ENCODE measurements at places on chromosomes 1 and 21.

DNA sequence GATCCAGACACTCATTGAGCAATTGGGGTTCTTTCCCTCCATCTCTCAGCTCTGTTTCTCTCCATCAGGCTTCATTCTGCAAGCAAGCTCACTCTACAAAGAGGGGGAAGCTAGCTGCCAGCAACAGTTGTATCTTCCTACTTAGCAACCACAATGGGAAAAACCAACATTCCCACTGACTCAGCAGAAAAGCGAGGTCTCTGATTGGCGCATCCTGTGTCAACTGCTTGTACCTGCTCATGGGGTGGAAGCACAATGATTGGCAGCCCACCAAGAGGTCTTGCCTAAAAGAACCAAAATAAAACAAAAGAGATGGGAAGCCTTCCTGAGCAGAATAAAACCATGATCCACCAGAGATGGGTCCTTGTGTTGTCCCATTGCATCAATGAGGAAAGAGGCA lies 4.0 kb upstream of the CDA start:
- no peak for ATAC-seq

GRCh38 chr1:39976732-39977131 lies 21.8 kb downstream of the MFSD2A start:
- ATAC-seq, result no peak

DNA sequence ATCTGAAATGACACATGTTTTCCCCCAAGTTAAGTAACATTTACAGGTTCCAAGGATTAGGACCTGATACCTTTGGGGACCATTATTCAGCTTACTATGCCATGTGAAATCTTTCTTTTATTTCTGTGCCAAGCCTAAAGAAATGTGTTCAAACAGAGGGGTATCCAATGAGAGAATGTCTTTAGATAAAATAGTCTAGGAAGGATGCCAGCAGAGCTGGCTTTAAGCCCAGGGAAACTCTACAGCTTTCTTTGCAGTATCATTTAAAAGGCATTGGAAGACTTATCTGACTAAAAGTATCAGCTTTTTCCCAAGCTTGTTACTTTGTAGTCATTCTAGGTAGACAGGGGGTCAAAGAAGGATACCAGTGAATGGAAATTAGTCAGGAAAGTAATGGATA lies 860.4 kb downstream of the PLA2G4A start:
- ATAC-seq, result no peak

- peak; percentile 54 for ATAC-seq
Observed at GRCh38 chr1:61050541-61051442, 31.6 kb upstream of the NFIA start.

- no peak for ATAC-seq
Observed at GRCh38 chr1:59692591-59692990, 122.2 kb upstream of the HOOK1 start.

- no peak for ATAC-seq
Observed at GRCh38 chr1:163191301-163191700, 11.4 kb downstream of the RGS5 start.

- ATAC-seq, result no peak
Observed at GRCh38 chr1:88976235-88976634, 16.2 kb downstream of the KYAT3 start.

- ATAC-seq, result peak; percentile 72
Observed at GRCh38 chr1:160169553-160170399, 18.4 kb downstream of the ATP1A4 start.

DNA sequence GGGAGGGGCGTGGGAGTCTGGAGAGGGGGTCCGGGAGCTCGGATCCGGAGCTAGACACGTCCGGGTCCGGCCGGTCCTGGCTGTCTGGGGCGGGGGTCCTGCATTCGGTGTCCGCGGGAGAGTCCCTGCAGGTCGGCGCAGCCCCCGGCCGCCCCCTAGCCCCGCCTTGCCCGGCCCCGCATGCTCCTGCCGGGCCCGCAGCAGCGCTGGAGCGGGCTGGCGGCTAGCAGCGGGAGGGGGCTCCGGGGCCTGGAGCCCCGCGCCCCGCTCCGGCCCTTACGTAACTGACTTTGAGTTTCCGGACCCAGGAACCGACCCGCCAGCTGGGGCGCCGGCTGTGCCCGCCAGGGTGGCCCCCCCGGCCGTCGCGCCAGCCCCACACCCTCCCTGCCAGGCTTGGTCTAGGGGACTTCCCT lies 26.9 kb upstream of the EPB41 start:
- ATAC-seq, result no peak

- no peak for ATAC-seq
Observed at GRCh38 chr1:10724948-10725847, 71.2 kb downstream of the CASZ1 start.

- no peak for ATAC-seq
Observed at GRCh38 chr1:80171631-80172030, 1165.1 kb upstream of the ADGRL4 start.

DNA sequence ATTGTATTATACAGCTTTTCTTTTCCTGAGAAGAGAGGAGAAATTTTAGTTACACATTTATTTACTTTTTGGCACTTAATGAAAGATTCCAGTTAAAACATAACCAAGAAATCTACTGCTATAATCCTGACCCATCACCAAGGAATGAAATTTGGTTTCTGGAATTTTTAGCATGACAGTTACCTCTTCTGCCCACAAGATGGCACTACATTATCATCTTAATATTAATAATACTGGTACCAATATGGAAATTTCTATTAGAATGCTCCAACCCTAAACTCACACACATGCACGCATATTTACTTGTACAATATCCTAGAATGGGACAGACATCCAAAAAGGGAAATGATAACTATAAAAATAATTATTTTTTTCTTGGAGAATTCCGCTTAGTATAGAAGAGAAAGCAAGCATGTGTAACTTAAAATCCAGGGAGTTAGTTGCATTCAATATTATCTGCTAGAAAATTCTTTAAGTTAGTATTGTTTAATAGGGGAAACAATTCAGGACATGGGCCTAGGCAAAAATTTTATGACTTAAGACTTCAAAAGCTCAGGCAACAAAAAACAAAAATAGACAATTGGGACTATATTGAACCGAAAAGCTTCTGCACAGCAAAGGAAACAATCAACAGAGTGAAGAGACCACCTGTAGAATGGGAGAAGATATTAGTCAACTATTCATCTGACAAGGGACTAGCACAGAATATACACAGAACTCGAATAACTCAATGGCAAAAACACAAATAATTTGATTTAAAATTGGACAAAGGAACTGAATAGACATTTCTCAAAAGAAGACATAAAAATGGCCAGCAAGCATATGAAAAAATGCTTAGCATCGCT lies 37.4 kb downstream of the MAP3K21 start:
- ATAC-seq, result no peak

DNA sequence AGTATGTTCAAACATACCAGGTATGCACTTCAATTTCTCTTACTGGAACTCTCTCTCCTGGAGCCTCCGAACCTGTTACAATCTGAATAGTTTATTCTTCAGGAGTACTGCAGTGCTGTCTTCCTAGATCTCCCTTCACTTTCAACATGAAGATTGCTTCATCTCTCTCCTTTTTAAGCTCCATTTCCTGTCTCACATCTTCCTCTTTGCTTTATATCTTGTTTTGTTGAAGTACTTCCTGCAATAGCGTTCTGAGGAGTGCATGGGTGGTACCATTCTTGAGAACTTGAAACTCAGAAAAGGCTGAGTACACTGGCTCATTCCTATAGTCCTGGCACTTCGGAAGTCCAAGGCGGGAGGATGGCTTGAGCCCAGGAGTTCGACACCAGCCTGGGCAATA lies 15.7 kb upstream of the C1orf146 start:
- no peak for ATAC-seq

DNA sequence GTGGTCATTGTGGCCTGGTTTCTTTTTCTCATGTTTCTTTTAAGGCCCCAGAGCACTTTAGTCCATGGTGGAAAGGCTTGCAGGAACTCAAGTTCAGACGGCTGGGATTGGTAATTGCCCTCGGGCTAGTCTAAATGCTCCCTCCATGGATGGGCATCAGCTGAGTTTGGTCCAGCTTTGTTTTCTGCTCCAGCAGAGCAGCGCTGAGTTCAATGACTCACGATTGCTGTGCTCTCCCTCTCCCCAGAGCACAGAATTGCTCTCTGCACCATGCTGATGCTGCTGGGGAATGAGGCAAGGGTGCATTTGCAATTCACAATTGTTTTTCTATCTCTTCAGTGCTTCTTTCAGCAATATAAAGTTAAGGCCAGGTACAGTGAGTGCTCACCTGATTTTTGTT lies 1.8 kb upstream of the OR2T6 start:
- ATAC-seq, result no peak

- ATAC-seq, result no peak
Observed at GRCh38 chr1:225879521-225880221, 2.5 kb downstream of the TMEM63A start.
